ENCODE measurements at places on chromosomes 16 and 17. TPM values are rescaled to one million over a fixed set of nuclear protein-coding genes. Genes with fewer than 3 reads are reported as not detected.

DNA sequence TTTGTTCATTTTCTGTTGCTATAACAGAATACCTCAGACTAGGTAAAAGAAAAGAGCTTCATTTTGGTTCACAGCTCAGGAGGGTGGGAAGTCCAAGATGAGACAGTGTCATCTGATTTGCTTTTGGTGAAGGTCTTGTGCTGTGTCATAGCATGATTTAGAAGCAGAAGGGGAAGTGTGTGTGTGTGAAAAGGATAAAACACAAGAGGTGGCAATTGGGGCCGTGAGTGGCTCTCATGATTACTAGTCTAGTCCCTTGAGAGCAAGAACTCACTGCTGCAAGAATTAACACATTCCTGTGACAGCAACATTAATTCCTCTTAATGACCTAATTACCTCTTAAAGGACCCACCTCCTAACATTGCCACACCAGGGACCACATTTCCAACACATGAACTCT, 8.3 kb downstream of the SLC35G3 start:
- no peak for DNase-seq

Gene HYDIN
- total RNA-seq, result 7.5 TPM

GRCh38 chr16:4372001-4372577, 441 bp downstream of the VASN start:
- no peak for DNase-seq

- DNase-seq, result peak; percentile 90
Measured at GRCh38 chr16:84303023-84303422, 8.3 kb downstream of the WFDC1 start.

- peak; percentile 95 for DNase-seq
Measured at GRCh38 chr16:4475880-4476788, at the start of gene HMOX2. TSS of gene HMOX2 (plus strand) at chr16:4476398. CDS start at chr16:4505525, 29,127 bp downstream.

DNA sequence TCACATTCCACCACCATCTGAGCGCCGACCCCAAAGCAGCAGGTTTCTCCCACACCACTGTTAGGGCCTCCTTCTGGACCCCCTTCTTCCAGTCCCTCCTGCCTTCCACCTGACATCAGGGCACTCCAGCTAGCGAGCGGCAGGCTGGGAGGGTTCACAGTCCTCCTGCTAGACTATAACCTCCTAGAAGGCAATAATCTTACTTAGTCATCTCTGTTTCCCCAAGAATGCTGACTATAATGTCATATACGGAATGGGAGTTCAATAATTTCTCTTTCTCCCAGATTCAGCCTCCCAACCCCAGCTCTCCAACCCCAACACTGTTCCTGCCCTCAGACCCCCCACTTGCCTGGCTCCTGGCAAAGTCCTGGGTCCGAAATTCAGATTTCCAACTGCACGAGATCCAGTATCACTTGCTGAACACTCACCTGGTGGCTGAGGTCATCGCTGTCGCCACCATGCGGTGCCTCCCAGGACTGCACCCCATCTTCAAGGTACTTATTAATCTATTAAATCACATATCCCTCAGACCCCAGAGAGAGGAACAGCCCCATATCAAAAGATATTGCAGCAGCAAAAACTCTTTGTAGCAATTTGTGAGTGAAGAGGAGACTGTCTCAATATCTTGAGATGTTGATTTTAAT, 5.6 kb downstream of the ALOX12 start:
- DNase-seq, result peak; percentile 35

DNA sequence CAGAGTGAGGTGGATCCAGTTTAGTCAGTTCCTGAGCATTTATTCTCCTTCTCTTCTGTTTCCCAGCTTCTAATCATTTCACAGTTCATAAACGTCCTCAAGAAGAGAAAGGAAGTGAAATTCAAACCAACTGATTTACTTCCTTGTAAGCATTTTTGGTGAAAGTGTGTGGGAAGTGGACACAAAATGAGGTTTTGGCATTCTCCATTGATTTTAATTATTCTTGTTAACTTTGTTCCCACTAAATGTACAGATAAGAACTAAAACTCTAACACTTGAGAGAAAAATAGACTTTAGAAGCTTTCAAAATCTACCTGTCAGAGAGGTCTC, 42.7 kb upstream of the CORO6 start:
- DNase-seq, result no peak

- no peak for DNase-seq
Measured at GRCh38 chr16:7921345-7921744, 588.7 kb downstream of the RBFOX1 start.

DNA sequence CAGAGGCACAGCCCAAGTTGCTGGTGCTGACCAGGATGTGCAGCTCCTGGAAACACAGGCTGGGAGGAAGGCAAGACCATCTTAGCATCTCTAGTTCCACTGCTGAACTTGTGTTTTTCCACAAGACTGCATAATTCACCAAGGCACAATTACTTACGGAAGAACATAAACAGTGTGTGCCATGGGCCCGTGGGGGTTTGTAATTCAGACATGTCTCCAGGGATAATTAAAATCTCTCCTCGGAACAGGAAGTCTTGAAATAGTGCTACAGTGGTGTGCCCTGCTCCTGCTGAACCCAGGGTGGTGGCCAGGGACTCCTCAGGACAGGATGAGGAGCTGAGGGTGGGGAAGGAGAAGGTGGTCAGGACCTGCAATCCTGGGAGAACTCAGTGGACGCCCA, 188.2 kb downstream of the CCT6B start:
- no peak for DNase-seq

Gene GPR139
- total RNA-seq, result not detected

DNA sequence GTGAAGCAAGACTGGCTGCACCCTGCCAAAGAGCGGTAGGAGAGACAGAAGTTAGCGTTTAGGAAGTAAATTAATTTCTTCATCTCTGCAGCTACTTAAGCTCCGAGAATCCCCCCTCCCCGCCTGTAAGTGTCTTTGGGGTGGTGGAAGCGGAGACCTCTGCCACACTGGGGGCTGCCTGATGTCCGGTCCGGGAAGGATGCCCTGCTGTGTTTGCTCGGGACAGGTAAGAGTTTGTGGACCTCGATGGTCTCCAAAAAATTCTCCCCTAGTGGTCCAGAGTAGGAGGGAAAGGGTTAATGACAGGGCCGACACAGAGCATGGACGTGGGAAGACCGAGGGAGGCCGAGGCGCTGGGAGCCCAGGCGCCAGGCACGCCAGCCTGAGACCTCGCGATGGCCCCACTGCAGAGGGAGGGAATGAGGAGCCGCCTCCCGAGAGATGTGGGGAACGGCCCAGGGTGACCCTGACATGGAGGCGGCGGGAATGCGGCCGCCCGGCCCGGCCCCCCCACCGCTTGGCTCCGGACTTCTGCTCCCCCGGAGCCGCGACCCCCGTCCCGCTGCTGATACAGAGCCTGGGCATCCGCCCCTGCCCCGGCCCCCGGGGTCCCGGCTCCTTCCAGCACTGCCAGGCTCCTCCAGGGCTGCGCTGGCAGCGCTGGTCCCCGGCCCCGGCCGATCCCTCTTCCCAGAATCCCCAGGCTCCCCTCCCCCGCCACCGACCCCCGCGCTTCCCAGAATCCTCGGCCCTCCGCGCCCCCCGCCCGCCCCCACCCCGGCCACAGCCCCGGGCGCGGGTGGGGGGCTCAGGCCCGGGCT, 680 bp downstream of the ZNF629 start:
- DNase-seq, result no peak

DNA sequence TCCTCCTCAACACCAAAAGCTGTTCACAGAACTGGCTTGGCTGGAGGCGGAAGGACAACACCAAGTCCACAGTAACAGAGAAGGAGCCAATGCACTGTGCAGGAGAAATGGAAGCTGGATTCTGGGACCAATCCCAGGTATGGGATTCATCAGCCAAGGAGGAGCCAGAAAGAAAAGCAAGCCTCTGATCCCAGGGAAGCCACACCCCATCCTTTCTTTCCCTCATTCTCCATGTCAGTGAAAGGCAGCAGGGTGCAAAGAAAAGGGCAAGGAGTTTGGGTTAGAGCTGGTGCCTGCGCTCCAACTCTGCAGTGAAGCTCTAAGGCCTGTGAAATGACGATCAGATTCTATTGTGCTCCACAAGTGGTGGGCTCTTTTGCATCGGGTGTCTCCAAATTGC, 11.0 kb downstream of the DCAKD start:
- DNase-seq, result no peak

Gene CALB2
- 5.2 TPM for total RNA-seq

- peak; percentile 95 for DNase-seq
Measured at GRCh38 chr16:96935-97381, 18.9 kb downstream of the MPG start.

DNA sequence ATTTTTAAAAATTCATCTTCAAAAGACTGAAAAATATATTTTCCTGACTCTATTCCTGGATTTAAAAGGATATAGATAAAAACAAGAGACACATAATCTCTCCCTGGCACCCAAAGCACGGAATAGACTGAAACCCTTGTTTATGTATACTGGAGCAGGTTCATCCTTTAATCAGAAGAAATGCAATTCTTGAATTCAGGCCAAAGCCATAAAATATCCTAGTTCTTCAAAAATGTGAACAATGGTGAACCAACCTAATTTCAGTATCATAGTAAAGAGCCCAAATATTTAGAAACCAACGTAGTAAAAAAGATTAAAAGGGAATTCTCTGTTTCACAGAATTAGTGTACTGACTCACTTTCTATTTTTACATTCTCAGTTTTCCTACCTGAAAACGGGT, 188.5 kb upstream of the C17orf78 start:
- no peak for DNase-seq

- no peak for DNase-seq
Measured at GRCh38 chr16:50279504-50279865, 13.1 kb downstream of the ADCY7 start.

DNA sequence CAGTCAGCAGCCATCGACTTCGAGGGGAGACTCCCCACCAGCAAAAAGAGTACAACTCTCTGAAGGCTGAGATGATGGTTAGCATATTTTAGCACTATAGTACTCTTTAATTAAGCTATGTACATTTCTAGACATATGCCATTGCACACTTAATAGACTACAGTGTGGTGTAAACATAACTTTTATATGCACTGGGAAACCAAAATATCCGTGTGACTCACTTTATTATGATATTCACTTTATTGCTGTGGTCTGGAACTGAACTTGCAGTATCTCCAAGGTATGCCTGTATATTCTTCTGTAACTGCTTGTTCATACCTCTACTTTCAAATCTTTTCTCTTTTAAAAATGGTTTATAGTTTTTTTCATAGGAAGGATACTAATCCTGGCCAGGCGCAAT, 11.0 kb upstream of the NXPH3 start:
- DNase-seq, result no peak

DNA sequence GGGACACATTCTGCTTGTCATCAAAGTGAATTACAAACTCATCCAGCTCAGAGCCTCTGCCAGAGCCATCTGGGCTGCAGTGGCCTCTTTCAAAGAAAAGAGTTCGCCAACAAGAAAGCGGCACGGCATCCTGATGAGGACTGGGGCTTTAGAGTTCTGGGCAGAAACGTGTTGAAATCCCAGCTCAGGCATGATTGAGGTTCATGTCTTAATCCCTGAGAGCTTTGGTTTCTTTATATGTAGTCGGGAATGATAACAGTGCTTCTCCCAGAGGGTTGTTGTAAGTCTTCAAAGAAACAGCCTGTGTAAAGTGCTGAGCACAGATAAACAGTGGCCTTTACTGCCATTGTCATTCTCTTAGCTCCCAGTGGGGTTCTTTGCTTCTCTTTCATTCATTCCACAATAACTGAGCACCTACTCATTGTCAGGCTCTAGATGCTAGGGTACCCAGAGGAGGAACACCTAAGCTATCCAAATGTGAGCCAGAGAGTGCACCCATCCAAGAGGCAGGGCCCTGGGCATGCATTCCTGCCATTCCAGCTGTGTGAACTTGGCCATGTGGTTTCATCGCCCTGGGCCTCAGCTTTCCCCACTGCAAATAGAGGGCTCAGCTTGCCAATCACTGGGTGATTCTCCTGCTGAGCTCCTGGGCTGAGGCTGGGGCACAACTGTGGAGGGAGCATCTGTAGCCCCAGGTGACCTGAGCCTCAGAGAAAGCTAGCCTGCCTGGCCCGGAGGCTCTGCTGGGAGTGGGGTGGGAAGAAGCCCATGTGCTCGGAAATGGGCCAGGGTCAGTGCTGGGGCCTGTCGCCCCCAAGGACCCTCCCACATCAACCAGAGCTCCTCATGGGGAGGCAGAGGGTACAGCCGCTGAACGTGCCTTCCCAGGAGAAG, 38.3 kb upstream of the CRHR1 start:
- DNase-seq, result peak; percentile 58

- DNase-seq, result no peak
Measured at GRCh38 chr17:4475463-4475862, 23.2 kb upstream of the SPNS2 start.

Gene DLX3
- not detected for total RNA-seq

- no peak for DNase-seq
Measured at GRCh38 chr17:33038740-33039139, 47.1 kb downstream of the SPACA3 start.

- no peak for DNase-seq
Measured at GRCh38 chr16:3612510-3613466, 1.4 kb upstream of the SLX4 start.

- no peak for DNase-seq
Measured at GRCh38 chr16:89899879-89900481, 18.7 kb upstream of the MC1R start.

- no peak for DNase-seq
Measured at GRCh38 chr16:3444032-3444388, 530 bp downstream of the NAA60 start.

Gene NUPR1
- 56.0 TPM for total RNA-seq

GRCh38 chr16:77406680-77407079, 28.2 kb downstream of the ADAMTS18 start:
- no peak for DNase-seq

Gene NPIPA8
- total RNA-seq, result 72.4 TPM

- no peak for DNase-seq
Measured at GRCh38 chr16:80988756-80989155, 17.9 kb downstream of the CMC2 start.

Gene CA7
- not detected for total RNA-seq

GRCh38 chr16:81836279-81837054, 57.4 kb downstream of the PLCG2 start:
- peak; percentile 17 for DNase-seq

DNA sequence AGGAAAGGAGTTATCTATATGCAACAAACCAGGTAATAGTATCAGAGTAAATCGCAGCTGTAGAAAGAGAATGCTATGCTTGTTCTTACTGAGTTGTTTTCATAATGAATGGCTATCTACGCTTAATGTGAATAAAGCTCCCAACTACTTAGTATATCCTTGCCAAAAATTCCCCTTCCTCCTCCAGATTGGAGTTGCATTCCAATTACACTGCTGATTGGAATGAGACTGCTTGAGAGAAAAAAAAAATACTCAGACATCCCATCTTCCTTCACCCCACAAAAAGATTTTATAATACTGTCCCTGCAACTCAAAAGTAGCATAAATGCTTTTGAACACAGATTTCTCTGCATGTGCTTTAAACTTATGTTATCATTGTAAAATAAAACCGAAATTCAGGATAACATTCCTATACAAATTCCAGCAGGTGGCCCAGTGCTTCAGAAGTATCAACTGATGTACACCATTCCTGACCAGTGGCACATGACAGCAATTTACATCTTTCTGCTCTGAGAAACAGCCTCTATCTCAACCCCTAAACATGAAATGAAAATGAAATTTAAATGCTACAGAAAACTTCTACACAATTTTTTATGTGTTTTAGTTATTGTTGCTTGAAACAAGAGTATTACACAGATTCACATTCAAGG, 47.0 kb downstream of the SMURF2 start:
- DNase-seq, result no peak
